ENCODE measurements at places on chromosomes 16 and 17. TPM values are rescaled to one million over a fixed set of nuclear protein-coding genes. Genes with fewer than 3 reads are reported as not detected.

GRCh38 chr16:61681124-61681523, 355.1 kb downstream of the CDH8 start:
- DNase-seq = no peak
- H3K4me3 ChIP-seq = no peak overlapping the region
- no peaks in the 10 kb centered on the region for H3K27me3 ChIP-seq
- no peak overlapping the region for H3K27ac ChIP-seq
- H3K36me3 ChIP-seq = no peaks in the 10 kb centered on the region

GRCh38 chr16:4263504-4264436, 9.1 kb downstream of the TFAP4 start:
- peaks cover 14% of the 10 kb centered on the region for H3K4me1 ChIP-seq
- H3K27me3 ChIP-seq = no peaks in the 10 kb centered on the region
- no peak overlapping the region for H3K27ac ChIP-seq

- no peak overlapping the region for H3K27ac ChIP-seq
- DNase-seq = no peak
- no peaks in the 10 kb centered on the region for H3K4me1 ChIP-seq
- no peaks in the 10 kb centered on the region for H3K36me3 ChIP-seq
- no peaks in the 10 kb centered on the region for H3K27me3 ChIP-seq
These were observed 437.2 kb downstream of the HAPSTR1 start for GRCh38 chr16:9528511-9529079.

DNA sequence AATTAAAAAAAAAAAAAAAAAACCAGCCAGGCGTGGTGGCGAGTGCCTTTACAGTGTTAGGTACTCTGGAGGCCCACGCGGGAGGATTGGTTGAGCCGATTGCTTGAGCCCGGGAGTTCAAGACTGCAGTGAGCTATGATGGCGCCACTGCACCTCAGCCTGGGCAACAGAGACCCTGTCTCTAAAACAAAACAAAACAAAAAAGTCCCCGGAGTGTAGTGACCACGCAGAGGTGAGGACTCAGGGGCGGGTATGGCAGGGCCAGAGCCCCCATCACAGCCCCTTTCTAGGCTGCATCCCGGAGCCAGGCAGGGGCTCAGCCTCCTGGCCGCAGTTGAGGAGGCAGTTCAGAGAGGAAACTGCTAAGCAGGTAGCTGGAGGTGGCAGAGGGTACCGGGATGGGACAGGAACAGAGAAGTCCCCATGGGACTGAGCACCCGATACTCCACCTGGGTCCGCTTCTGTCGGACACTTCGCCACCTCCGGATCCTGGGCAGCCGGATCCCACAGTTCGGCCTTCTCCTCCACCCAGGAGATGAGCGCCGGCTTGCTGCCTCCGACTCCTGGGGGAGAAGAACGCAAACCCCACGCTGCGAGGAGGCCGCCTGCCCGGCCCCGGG, 800 bp downstream of the ZNF747 start:
- DNase-seq = no peak
- peaks cover 7% of the 10 kb centered on the region for H3K36me3 ChIP-seq
- peak overlapping the region; percentile 95 for H3K27ac ChIP-seq
- peaks cover 8% of the 10 kb centered on the region for H3K4me1 ChIP-seq

DNA sequence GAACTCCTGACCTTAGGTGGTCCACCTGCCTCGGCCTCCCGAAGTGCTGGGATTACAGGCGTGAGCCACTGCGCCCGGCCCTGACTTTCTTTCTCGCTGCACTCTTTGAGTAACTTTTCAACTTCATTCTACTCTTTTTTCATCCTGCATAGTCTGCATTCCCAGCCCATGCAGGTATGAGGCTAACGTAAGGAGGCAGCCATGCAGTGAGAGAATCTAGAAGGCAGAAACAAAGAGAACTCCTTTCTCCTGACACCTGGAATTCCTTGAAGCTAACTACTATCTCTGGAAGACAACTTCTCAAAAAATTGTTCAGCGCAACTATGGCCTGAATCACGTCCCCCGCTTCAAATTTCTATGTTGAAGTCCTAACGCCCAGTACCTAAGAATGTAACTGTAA, 152.0 kb downstream of the SLC39A11 start:
- H3K4me3 ChIP-seq = no peak overlapping the region
- no peaks in the 10 kb centered on the region for H3K4me1 ChIP-seq
- no peaks in the 10 kb centered on the region for H3K36me3 ChIP-seq
- DNase-seq = no peak

- peak overlapping the region; percentile 97 for H3K4me3 ChIP-seq
- H3K27ac ChIP-seq = peak overlapping the region; percentile 85
- H3K4me1 ChIP-seq = no peaks in the 10 kb centered on the region
- no peaks in the 10 kb centered on the region for H3K27me3 ChIP-seq
- DNase-seq = no peak
- H3K36me3 ChIP-seq = peaks cover 3% of the 10 kb centered on the region
These were observed 514 bp downstream of the UBFD1 start for GRCh38 chr16:23557779-23558702.

DNA sequence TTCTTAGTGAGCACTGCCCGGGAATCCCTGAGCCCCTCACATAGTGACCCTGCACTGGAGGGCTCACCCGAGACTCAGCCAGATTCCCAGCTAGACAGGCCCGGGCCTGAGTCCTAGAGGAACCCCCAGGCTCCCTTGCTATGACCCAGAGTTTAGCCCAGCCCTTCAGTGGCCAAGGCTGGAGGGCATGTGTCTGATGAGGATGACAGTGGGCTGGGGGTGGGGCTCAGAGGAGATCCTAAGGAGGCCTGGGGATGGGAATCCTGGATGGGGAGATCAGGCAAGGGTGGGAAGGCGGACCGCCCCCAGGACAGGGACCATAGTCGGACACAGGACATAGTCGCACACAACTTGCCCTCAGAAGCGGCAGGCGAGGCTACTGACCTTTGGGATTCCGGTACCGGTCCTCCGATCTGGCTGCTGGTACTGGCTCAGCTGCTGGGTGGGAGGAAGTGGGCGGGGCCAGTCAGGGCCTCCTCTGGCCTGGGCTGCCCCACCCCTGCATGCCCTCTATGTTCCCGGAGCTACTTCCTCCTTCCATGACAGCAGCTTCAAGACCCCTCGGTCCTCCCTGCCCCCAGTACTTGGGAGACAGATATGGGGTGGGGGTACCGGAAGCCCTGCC, 1.1 kb downstream of the CD79B start:
- H3K4me3 ChIP-seq = no peak overlapping the region
- no peak for DNase-seq
- H3K27me3 ChIP-seq = no peaks in the 10 kb centered on the region
- H3K4me1 ChIP-seq = no peaks in the 10 kb centered on the region
- no peaks in the 10 kb centered on the region for H3K36me3 ChIP-seq
- no peak overlapping the region for H3K27ac ChIP-seq

- DNase-seq = peak; percentile 64
- H3K4me1 ChIP-seq = peaks cover 48% of the 10 kb centered on the region
- H3K27me3 ChIP-seq = no peaks in the 10 kb centered on the region
- no peaks in the 10 kb centered on the region for H3K36me3 ChIP-seq
- peak overlapping the region; percentile 76 for H3K27ac ChIP-seq
These were observed 199.1 kb downstream of the XYLT1 start for GRCh38 chr16:17271687-17272086.

GRCh38 chr16:47037746-47038458, 64.4 kb upstream of the DNAJA2 start:
- H3K4me1 ChIP-seq = no peaks in the 10 kb centered on the region
- no peaks in the 10 kb centered on the region for H3K27me3 ChIP-seq
- peak overlapping the region; percentile 51 for H3K4me3 ChIP-seq
- DNase-seq = peak; percentile 89
- no peak overlapping the region for H3K27ac ChIP-seq
- H3K36me3 ChIP-seq = no peaks in the 10 kb centered on the region

- H3K4me3 ChIP-seq = no peak overlapping the region
- no peaks in the 10 kb centered on the region for H3K4me1 ChIP-seq
- no peaks in the 10 kb centered on the region for H3K27me3 ChIP-seq
These were observed 33.2 kb upstream of the ABCC11 start for GRCh38 chr16:48280546-48280945.

DNA sequence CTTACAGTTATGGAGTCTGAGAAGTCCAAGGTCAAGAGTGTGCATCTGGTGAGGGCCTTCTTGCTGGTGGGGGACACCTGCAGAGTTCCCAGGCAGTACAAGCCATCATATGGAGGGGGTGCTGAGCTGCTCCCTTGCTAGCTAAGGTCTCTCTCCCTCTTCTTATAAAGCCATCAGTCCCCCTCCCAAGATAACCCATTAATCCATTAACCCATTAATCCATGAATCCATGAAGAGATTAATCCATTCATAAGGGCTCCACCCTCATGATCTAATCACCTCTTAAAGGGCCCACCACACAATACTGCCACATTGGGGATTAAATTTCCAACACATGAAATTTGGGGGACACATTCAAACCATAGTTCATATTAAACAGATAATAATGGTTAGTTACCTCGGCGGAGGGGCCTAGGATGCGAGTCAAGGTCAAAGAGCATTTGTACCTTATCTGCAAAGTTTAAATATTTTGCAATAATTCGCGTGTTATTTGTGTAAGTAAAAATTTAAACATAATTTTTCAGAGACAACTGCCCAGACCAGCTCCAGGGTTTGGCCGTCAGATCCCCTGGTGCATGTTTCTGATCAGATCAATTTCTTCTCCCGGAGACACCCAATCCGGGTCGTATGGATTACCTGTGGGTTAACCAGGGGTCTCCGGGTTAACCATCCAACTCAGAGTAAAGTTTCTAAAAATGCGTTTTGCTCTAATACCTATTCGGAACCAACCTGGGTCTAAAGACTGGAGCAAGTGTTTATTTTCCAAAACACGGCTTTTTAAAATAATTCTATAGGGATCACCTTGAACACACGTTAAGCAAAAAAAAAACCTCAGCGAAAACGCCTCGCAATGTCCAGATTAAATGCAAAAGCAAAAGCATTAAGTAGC, 740 bp upstream of the POLR3E start:
- DNase-seq = peak; percentile 45
- H3K4me1 ChIP-seq = peaks cover 14% of the 10 kb centered on the region
- no peaks in the 10 kb centered on the region for H3K27me3 ChIP-seq
- no peaks in the 10 kb centered on the region for H3K36me3 ChIP-seq
- H3K27ac ChIP-seq = peak overlapping the region; percentile 24

DNA sequence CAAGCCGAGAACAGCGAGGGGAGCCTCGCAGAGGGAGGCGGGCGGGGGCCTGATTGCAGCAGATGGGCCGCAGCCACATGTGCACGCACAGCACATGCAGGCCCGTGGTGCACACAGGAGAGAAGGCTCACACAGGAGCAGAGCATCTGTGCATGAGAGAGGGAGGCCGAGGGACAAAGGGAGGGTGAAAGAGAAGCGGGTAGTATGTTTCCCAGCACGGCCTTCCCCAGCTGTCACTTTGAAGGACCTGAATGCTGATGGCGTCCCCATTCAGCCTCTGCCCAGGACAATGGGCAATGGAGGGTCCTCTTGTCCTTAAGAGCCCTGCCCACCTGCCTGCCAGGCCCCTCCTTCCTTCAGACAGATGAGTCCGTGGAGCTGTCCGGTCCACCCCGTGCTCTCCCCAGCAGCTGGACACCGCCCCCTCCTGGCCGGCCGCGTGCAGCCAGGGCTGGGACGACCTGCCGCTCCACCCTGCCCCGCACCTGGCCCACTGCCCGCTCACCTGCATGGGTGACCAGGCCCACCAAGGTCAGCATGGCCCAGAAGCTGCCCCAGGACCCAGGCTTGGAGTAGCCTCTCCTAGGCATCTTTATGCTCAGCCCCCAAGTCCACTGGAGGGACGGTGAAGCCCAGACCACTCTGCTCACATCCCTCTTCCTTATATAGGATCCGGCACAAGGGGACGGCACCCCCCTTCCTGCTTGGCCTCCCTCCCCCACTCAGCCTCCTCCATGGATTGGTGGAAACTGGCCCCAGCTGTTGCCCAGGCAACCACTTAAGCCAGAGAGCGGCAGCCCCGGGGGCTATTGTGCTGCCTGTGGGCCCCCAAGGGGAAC, at the start of gene BTBD17:
Gene BTBD17 (minus strand): TSS at position 639 of the 839 bp plus-strand sequence. CDS start 49 bp downstream, at position 590.
- H3K4me1 ChIP-seq = no peaks in the 10 kb centered on the region
- H3K4me3 ChIP-seq = no peak within 1 kb of the TSS
- no peaks in the 10 kb centered on the region for H3K36me3 ChIP-seq

DNA sequence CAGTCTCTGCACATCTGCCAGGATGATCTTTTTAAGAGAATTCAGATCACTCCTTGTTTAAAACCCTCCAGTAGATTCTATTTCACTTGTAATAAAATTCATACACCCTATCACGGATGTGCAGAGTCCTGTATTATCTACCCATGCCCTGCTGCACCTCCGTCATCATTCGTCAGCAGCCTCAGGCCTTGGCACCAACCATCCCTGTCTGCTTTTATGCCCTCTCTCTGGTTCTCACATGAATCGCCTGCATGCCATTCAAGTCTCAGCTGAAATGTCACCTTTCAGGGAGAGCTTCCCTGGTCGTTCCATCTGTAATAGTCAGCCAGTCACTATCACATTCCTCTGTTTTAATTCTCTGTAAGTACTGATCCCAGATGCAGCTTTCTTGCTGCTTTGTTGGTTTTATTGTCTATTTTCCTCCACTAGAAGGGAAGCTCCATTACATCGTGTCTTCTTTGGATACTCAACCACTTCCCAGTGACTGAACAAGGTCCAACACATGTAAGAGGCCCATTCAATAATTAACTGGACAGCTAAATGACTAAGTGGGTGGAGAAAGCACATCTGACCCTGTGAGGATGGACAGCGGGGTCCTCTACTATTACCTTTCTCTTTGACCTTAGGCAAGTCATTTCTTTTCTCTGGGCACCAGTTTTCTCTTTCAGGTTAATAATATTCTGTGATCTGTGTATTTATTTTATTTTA, 81.2 kb upstream of the GOT2 start:
- H3K36me3 ChIP-seq = no peaks in the 10 kb centered on the region
- no peak overlapping the region for H3K4me3 ChIP-seq
- H3K4me1 ChIP-seq = no peaks in the 10 kb centered on the region

The CLEC18A gene
- 0.28 TPM for total RNA-seq

The TOX3 gene
- total RNA-seq = 5.8 TPM

The WFDC1 gene
- 0.43 TPM for total RNA-seq

All from pancreas (tissue), 10 donors.